ENCODE measurements at places on chromosomes 12 and 14.

- DNase-seq, result no peak
These were observed 26.2 kb downstream of the DIO3 start for GRCh38 chr14:101587441-101587911.

DNA sequence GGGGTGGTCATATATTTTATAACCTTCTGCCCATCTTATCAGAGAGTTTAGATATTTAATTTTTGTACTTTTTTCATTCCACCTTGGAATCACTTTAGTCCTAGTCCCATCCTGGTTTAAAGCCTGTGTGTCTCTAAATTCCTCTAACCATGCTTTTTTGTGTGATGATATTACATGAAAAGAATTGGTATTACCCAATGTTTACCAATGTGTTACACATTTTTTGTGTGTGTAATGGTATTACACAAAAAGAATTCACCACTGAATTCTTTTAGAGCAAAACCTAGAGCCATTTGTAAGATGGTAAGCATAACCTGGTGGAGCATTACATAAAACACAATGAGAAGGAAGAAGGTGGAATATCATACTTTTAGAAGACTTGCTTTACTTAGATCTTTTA, 77.5 kb downstream of the FAR2 start:
- no peak for DNase-seq

DNA sequence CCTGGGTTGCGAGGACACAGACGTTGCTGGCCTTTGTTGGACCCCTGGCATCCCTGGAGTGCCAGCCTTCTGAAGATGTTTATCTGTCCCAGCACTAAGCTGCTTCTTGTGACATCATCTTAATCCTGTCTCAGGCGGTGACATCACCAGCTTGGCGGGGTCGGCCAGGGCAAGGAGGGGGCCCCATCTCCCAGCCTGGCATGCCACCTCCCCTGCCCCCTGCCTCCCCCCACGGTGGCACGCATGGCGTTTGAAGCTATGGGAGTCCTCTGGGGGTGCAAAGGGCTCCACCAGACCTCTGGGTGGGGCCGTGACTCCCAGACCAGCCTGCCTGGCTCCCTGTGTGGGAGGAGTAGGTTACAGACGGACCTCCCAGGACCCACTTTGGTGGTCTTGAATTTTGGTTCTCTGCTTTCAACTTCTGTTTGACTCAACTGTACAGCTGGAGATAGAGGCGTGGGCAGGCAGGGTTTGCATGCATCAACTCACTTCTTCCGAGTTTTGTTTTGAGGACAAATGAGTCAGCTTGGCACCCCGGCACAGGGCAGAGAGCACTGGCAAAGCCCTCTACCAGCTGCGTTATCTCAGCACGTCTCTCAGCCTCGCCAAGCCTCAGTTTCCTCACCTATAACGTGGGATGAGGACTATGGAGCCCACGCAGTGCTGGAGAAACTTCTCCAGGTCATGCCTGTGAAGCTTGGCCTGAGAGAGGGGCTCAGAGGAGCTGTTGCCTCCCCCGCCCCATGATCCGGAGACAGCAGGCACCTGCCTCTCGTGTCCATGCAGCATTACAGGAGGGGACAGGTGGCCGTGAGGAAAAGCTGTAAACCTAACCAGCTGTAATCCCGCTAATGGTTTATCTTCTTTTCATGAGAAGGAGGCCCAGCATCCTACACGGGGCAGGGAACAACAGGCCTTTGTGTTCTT, 38.8 kb upstream of the EML1 start:
- DNase-seq, result no peak

GRCh38 chr14:72401101-72401625, 468.9 kb downstream of the RGS6 start:
- DNase-seq, result no peak

DNA sequence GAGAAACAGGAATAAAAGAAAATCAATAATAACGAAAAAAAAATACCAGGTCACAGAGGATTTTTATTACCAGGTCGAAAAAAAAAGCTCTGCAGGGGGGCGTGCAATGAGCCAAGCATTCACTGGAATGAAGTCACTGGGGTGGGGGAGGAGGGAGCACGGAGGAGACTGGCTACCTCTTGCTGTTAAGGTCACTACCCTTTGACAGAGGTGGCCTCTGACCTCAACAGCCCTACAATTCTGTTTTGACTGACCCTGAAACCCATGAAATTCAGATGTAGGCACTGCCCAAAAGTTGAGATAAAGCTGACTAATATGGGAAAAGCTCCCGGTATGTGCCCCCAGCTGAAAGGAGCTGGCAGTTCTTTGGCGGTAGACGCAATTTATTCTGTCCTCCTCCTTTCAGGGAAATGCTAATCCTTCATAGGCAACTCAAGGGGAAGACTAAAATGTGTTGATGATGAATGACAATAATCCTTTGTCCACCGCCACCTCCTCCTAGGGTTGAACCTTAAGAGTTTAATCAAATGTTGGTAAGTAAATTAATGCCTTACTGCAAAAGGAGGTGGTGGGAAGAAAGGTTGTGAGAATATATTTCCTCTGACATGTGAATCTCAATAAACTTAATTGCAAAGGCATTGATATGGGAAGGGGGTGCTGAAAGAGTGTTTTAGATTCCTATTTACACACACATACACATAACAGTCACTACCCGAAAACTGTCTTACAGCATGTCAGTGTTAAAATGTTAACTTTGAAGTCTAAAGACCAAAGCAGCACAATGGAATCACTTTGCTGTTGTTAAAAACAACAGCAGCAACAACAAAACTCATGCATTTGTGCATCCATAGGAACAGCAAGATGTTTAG, 6.3 kb upstream of the RIC8B start:
- no peak for DNase-seq

DNA sequence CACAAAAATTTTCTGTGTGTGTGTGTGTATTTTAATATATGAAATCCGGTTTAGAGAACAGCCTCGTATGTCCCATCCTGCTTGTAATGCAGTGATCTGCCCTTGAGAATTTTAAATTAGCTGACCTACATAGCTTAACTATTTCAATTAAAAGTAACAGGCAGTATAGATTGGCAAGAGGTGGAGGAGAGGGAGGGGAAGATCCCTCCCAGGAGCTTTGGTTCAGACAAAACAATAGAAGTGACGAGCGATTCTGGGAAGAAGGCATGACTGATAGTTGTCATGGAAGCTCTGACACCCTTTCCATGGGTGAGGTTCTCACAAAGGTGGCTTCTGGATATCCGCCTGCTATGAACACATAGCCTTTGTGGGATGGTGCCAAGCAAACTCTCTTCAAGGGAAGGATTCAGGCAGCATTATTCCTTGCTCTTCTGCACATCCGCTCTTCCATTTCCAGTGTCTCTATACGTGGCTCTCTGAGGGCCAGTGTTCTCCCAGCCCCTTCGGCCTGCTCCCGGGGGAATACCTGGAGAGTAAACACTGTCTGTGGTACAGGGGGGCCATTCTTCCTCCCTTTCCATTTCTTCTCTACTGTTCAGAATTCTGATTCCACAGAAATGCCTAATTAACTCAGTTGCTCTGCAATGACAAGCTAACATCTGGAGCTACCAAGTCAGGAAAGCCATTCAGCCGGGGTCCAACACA, 182.0 kb downstream of the CACNA1C start:
- DNase-seq, result no peak

- no peak for DNase-seq
These were observed 7.1 kb upstream of the ARL1 start for GRCh38 chr12:101414533-101415119.

DNA sequence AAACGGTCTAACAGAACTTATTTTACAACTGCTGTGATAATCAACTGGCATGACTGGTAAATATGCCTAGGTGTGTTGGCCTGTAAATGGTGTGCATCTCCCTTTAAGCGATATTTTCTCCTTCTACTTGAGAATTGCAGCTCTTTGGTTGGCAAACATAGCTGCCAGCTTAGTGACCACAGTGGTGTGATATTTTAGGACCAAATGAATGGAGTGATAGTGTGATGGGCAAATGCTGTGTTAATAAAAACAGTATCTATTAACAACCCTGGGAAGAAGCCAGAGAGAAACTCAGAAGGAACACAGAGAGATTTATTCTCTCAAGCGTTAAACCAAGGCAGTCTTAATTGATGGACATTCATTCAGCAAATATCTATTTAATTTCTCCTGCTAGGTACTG, 278.4 kb downstream of the AACS start:
- DNase-seq, result no peak

DNA sequence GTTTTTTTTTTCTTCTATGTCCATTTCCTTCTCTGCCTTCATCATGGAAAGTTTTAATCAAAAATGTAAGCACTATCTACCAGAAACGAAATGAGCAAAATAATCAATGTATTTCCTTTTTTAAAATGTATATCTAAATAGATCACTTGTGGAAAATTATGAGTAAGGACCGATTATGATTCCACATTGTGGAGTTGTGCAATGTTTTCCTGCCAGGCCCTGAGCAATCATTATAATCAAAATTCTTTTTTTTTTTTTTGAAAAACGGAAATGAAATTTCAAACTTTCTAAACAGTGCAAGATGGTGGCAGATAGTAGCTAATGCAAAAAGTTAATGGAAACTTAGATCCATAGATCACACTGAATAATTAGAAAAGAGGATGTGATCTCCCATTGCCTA, 1074.6 kb upstream of the TMEM132C start:
- no peak for DNase-seq

- DNase-seq, result no peak
These were observed 2.6 kb downstream of the PPP2R5C start for GRCh38 chr14:101763941-101764709.

GRCh38 chr14:97827746-97828145, 1030.6 kb downstream of the VRK1 start:
- no peak for DNase-seq

- DNase-seq, result no peak
These were observed 86.2 kb upstream of the TMTC1 start for GRCh38 chr12:29869946-29870345.

- DNase-seq, result no peak
These were observed 43.3 kb downstream of the GALNT9 start for GRCh38 chr12:132285991-132286681.

DNA sequence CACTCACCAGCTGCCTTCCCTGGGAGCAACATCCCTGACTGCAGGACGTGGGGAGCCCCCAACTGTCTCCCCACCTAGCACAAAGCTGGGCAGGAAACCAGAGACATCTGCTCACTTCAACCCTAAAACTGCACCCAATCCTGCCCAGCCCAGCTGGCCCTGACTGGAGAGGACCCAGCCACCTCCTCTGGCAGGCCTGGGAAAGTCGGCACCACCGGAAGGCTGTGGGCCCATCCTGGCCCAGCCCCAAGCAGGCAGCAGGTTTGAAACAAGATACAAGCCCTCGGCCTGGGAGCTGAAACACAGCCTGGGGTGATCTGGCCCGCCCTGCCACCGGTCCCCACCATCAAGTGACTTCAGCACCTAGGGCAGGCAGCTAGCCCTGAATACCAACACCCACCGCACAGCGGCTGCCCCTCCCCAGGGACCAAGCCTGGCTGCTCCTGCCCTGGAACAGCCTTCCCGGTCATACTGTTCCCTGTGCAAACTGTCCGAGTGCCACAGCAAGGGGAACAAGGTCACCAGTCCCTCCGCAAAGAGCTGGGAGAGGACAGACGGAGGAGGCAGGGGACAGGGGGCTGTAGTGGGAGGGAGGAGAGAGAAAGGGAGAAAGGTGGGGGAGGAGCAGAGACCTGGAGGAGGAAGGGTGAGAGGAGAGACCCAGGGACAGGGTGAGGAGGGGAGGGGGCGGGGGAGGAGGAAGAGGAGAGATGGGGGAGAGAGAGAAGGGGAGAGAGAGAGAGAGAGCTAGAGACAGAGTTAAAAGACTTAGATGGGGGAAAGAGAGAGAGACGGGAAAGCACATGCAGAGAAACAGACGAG, 115.7 kb downstream of the RFLNA start:
- no peak for DNase-seq
